Ascending aorta (tissue), 2 donors: ENCODE measurements at places on chromosomes 3 and 15. TPM values are rescaled to one million over a fixed set of nuclear protein-coding genes. Genes with fewer than 3 reads are reported as not detected.
A peak's percentile ranks its signal among the peaks of the same experiment; 100 is the strongest.

GRCh38 chr3:134623615-134624245 is 27.1 kb downstream of the KY start:
- H3K4me1 ChIP-seq = no peaks in the 10 kb centered on the region
- no peak overlapping the region for H3K27ac ChIP-seq
- H3K36me3 ChIP-seq = no peaks in the 10 kb centered on the region

DNA sequence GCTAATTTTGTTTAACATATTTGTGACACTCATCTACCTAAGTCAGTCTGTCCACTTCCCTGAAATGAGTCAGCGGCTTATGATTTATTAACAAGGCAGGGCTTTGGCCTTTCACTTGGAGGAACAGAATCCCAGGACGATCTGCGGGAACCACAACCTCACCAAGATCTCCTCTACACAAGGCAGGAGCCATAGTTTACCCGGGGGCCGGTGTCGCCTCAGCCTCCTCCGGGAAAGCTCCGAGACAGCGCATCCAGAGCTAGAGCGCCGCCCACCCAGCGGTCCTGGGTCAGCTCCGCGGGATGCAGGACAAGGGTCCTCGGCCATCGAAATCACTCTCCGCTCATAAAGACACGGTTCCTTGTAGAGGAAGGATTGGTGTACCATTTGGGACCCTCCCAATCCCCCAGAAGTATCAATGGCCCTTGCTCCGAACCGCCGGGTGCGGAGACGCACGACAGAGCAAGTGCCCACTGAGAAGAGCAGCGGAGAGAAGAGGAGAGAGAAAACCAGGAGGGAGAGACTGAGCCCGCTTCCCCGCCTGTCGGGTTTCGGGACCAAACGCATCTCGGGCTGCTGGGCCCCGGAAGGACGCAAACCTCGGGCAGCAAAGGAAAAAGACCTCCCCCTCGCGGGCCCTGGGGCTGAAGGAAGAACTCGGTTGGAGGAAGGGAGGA is 13.1 kb upstream of the ALCAM start:
- no peaks in the 10 kb centered on the region for H3K27me3 ChIP-seq
- no peaks in the 10 kb centered on the region for H3K4me1 ChIP-seq
- no peaks in the 10 kb centered on the region for H3K36me3 ChIP-seq

GRCh38 chr3:26291840-26292239 is 330.7 kb upstream of the LRRC3B start:
- H3K36me3 ChIP-seq = no peaks in the 10 kb centered on the region
- H3K4me3 ChIP-seq = no peak overlapping the region
- DNase-seq = no peak
- H3K4me1 ChIP-seq = no peaks in the 10 kb centered on the region
- no peaks in the 10 kb centered on the region for H3K27me3 ChIP-seq

DNA sequence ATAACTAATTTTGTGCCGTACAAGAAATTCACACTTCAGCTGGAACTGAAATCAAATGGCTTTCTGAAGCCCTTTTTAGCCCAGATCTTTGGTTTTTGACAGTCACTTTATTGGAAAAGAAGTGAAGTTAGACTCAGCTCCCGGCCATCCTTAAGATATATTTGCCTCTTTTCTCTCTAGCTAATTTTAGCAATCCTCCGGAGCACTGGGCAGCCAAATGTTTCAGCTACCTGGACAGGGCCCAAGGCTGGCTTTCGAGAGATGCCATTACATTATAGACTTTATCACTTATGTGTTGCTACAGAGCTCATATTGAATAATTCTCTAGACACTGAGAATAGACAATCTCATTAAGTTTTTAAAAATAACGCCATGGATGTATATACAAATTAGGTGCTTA is 28.5 kb upstream of the RPL39L start:
- H3K4me1 ChIP-seq = peaks cover 5% of the 10 kb centered on the region
- H3K4me3 ChIP-seq = no peak overlapping the region
- no peak for DNase-seq
- H3K36me3 ChIP-seq = no peaks in the 10 kb centered on the region

- H3K36me3 ChIP-seq = no peaks in the 10 kb centered on the region
- DNase-seq = no peak
- no peaks in the 10 kb centered on the region for H3K4me1 ChIP-seq
Observed at GRCh38 chr3:181764544-181764943, 52.8 kb downstream of the SOX2 start.

GRCh38 chr3:141384157-141384556 is 15.9 kb downstream of the ZBTB38 start:
- DNase-seq = no peak
- peak overlapping the region; percentile 74 for H3K27ac ChIP-seq
- peak overlapping the region; percentile 48 for H3K4me3 ChIP-seq
- H3K4me1 ChIP-seq = peaks cover 5% of the 10 kb centered on the region
- no peaks in the 10 kb centered on the region for H3K27me3 ChIP-seq

DNA sequence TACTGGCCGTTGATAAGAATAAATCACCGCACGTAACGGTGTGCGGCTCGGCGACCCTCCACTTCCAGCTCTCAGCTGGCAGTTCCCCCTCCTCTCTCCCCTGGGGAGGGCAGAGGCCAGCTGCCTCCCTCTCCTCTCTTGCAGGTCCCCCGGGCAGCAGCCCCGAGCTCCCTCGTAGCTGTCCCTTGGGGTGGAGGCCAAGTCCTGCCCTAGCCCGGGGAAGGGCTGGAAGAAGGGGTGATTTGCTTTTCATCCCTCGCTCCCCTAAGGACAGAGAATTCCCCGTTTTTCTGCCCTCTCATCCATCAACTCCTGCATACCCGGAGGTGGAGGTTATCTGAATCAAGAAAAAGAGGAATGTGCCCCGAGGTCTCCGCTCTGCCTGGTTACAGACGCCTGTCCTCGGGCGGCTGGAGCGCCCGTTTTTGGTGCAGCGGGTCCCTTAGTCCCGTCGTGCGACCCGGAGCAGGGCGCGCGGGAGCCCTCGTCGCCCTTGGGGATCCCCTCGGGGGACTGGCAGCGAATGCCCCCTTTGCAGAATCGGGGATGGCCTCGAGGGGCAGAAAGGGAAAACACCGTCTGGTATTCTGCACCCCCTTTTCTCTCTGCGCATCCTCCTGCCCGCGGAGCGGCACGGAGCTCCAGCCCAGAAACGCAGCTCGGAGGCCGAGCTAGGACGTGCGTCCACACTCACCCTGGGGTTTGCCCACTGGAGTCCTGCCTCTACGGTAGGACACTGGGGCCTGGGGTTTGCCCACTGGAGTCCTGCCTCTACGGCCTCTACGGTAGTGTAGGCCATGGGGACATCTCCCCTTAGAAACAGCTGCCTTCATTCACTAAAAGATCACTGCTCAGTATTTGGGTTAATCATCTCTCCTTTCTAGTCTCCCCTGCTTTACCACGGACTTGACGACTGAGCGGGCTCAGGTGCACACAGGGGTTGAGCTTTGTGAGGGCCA is 2.2 kb downstream of the PTPRG start:
- H3K36me3 ChIP-seq = no peaks in the 10 kb centered on the region
- peak overlapping the region; percentile 98 for H3K4me3 ChIP-seq
- no peaks in the 10 kb centered on the region for H3K27me3 ChIP-seq
- no peak for DNase-seq
- peaks cover 12% of the 10 kb centered on the region for H3K4me1 ChIP-seq

- no peaks in the 10 kb centered on the region for H3K36me3 ChIP-seq
- no peak overlapping the region for H3K4me3 ChIP-seq
- DNase-seq = no peak
- H3K27me3 ChIP-seq = no peaks in the 10 kb centered on the region
Observed at GRCh38 chr3:59994732-59995304, 945.0 kb upstream of the CFAP20DC start.

DNA sequence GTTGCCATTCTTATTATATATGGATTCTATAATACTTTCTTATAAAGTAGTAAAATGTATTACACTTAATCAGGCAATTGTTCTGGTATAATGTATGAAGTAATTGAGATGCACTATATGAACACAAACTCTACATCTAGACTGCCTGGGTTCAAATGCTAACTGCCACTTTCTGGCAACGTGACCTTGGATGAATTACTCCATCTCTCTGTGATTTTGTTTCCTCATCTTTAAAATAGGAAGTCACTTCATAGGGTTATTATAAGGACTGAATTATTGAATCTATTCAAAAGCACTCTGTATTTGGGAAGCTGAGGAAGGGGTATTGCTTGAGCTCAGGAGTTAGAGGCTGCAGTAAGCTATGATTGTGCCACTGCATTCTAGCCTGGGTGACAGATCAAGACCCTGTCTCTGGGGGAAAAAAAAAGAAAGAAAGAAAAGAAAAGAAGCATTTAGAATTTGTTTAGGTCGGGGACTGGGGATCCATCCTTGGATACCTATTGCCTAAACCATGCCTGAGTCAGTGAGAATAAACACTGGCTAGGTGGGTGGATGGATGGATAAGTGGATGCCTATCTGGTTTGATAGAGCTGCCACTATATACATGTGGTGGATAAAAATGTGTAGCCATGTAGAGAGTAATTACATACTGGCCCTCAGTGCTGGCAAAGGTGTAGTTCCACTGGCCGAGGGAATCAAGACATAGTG is 2.5 kb downstream of the TM4SF1 start:
- peaks cover 42% of the 10 kb centered on the region for H3K36me3 ChIP-seq
- H3K4me1 ChIP-seq = peaks cover 14% of the 10 kb centered on the region
- DNase-seq = no peak
- no peaks in the 10 kb centered on the region for H3K27me3 ChIP-seq

DNA sequence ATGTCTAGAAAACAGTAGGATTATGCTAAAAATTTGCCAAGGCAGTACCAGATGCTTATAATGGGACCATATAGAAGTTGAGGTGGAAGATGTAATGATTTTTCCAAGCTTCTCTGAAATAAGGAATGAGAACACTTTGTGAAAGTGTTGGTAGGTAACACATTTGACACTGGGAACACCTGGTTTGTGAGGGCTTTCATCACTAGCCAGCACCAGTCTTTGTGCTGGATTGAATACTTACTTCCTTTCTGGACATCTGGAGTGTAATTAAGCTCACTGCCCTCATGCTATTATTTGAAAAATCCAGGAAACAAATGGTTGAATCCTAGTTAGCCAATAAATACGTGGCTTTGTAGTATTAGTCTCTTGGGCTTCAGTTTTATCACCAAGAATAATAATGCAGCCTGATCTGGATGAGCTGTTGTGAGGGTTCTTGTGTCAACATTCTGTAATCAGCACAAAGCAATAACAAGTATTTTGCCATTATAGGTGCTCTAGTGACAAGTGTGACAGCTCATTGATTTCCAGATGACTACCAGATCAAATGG is 12.9 kb downstream of the CCDC80 start:
- no peaks in the 10 kb centered on the region for H3K27me3 ChIP-seq
- H3K4me3 ChIP-seq = no peak overlapping the region
- no peaks in the 10 kb centered on the region for H3K36me3 ChIP-seq
- no peaks in the 10 kb centered on the region for H3K4me1 ChIP-seq
- DNase-seq = no peak

DNA sequence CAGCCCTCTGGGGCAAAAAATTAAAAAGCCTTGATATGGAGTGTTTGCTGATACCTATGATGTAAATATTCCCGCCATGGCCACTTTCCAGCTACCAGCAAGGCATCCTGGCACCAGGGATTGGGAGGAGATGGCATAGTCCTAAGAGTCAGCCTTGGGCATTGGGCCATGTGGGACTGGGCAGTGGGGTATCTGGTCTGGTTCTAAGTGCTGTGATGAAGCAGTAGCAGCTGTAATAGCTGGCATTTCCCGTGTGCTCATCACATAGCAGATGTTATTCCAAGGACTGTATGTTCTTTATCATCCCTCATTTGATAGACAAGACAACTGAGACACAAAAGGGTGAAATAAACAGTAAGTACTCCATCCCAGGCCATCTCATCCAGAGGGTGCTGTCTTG is 6.9 kb upstream of the SACM1L start:
- no peak for DNase-seq
- H3K4me1 ChIP-seq = no peaks in the 10 kb centered on the region
- H3K27me3 ChIP-seq = no peaks in the 10 kb centered on the region

GRCh38 chr15:19987389-19988048 is 554.1 kb downstream of the GOLGA6L6 start:
- no peak overlapping the region for H3K4me3 ChIP-seq
- no peak overlapping the region for H3K27ac ChIP-seq
- DNase-seq = no peak

GRCh38 chr3:55017876-55018275 is 90.0 kb upstream of the LRTM1 start:
- H3K27ac ChIP-seq = no peak overlapping the region
- no peaks in the 10 kb centered on the region for H3K36me3 ChIP-seq
- no peak overlapping the region for H3K4me3 ChIP-seq
- no peaks in the 10 kb centered on the region for H3K4me1 ChIP-seq
- H3K27me3 ChIP-seq = no peaks in the 10 kb centered on the region

DNA sequence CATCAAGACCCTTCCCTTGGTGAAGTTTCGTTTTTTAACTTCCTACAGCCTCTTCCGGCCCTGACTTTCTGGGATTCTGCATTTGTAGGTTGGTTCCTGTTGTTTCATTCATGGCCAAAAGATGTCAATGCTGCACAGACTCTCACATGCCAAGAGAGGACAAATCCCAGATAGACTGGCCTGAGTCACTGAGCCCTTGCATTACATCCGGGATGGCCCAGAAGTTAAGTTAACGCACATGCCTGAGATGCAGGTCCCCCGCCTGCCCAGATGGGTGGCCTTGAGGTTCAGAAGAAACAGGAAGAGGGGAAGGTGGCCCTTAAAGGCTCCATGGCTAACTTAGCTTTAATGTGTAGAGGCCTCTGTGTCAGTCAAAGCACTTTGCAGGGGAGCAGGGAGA is 51.6 kb upstream of the SRGAP3 start:
- no peak overlapping the region for H3K27ac ChIP-seq
- DNase-seq = no peak
- no peaks in the 10 kb centered on the region for H3K36me3 ChIP-seq
- no peak overlapping the region for H3K4me3 ChIP-seq

- H3K36me3 ChIP-seq = no peaks in the 10 kb centered on the region
- H3K27me3 ChIP-seq = no peaks in the 10 kb centered on the region
- no peak overlapping the region for H3K27ac ChIP-seq
- no peak overlapping the region for H3K4me3 ChIP-seq
Observed at GRCh38 chr3:170022336-170022735, 15.5 kb upstream of the GPR160 start.

DNA sequence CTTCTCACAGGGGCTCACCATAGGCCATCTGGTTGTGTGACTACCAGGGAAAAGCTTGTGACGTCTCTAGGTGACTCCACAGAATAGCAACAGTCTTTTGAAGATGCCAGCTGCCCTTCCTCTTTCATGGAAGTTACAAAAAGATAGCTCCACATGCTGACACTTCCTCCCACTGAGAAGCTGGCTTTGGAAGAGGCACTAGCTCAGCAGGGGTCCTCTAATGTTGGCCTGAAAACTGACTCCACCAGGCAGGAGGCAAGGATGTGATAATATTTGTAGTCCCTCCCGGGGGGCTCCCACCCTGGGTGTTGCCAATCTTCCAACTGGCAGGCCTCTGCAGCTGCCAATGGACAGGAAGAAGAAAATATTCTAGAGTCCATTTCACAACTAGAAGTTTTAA is 343.5 kb downstream of the NEK10 start:
- no peak for DNase-seq
- no peaks in the 10 kb centered on the region for H3K27me3 ChIP-seq
- no peak overlapping the region for H3K4me3 ChIP-seq
- H3K27ac ChIP-seq = no peak overlapping the region
- H3K36me3 ChIP-seq = no peaks in the 10 kb centered on the region

Gene CEP152
- total RNA-seq = 1.1 TPM

Gene RASL12
- total RNA-seq = 187 TPM

Gene PLSCR5
- not detected for total RNA-seq

Gene RTP1
- total RNA-seq = not detected

Gene PLA2G4D
- not detected for total RNA-seq

Gene DUOXA2
- 0.32 TPM for total RNA-seq

Gene SUSD5
- total RNA-seq = 68.0 TPM

Gene CYP1A1
- total RNA-seq = 10.3 TPM

Gene RETNLB
- not detected for total RNA-seq

Gene TOP2B
- total RNA-seq = 20.0 TPM

Gene KY
- total RNA-seq = 0.43 TPM
